ENCODE measurements at places on chromosomes 4 and X.

GRCh38 chrX:50471390-50471789, 765 bp upstream of the DGKK start:
- DNase-seq = no peak

GRCh38 chr4:27272217-27272616, 411.6 kb downstream of the STIM2 start:
- no peak for DNase-seq

GRCh38 chrX:21509912-21510311, 135.7 kb downstream of the CNKSR2 start:
- peak; percentile 34 for DNase-seq

- DNase-seq = peak; percentile 17
These were observed 561.5 kb downstream of the ANKRD50 start for GRCh38 chr4:124151031-124151430.

DNA sequence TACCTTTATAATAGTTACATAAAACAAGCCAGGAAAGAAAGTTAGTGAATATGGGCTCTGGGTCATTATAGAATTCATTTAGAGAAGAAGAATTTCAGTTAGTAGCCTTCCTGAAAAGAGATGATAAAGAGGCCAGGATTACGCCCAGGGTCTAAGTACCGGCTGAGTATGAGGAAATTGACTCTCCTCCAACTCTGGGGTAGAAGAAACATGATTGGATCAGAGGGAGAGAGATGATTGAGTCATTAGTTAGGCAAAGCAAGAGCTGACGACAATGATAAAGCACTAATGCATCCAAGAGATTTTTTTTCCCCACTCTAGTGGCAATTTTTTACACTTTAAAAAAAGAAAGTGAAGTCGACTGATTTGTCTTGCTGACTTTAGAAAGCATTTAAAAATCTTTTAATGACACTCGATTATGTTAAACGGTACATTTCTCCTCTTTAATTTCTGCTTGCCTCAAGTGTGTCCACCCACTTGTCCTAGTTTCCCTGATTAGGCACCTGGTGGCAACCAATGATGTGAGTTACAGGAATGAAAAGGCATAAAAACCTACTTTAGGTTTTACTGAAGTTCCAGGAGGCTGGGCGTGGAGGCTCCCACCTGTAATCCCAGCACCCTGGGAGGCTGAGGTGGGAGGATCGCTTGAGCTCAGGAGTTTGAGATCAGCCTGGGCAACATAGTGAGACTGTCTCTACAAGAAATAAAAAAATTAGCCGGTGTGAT, 37.3 kb upstream of the IGFBP7 start:
- peak; percentile 47 for DNase-seq

DNA sequence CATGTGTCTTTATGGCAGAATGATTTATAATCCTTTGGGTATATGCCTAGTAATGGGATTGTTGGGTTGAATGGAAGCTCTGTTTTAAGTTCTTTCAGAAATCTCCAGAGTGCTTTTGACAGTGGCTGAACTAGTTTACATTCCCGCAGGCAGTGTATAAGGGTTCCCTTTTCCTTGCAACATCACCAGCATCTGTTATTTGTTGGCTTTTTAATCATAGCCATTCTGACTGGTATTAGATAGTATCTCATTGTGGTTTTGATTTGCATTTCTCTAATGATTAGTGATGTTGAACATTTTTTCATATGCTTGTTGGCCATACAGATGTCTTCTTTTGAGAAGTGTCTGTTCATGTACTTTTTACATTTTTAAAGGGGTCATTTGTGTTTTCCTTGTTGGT, 129.8 kb downstream of the TBCK start:
- DNase-seq = no peak

GRCh38 chr4:76758290-76758882, 139.6 kb downstream of the SOWAHB start:
- DNase-seq = peak; percentile 93

GRCh38 chrX:20995829-20996228, 378.4 kb upstream of the CNKSR2 start:
- DNase-seq = no peak
